ENCODE measurements at places on chromosomes 11 and 22. TPM values are rescaled to one million over a fixed set of nuclear protein-coding genes. Genes with fewer than 3 reads are reported as not detected.

CRY2 gene
- 19.7 TPM for total RNA-seq

TMPRSS4 gene
- not detected for total RNA-seq

SMTNL1 gene
- not detected for total RNA-seq

CD3E gene
- 436 TPM for total RNA-seq

EXPH5 gene
- total RNA-seq: 0.71 TPM

P2RY2 gene
- total RNA-seq: not detected

KRTAP5-7 gene
- total RNA-seq: not detected

LMNTD2 gene
- total RNA-seq: 0.71 TPM

PIK3IP1 gene
- total RNA-seq: 7.9 TPM

BBOX1 gene
- not detected for total RNA-seq

APOA5 gene
- not detected for total RNA-seq

PHF21A gene
- 17.6 TPM for total RNA-seq

LRRC56 gene
- total RNA-seq: 2.7 TPM

SHISAL1 gene
- total RNA-seq: not detected

IFITM10 gene
- 0.33 TPM for total RNA-seq

LMO1 gene
- total RNA-seq: not detected

CD3D gene
- total RNA-seq: 451 TPM

CADM1 gene
- total RNA-seq: 0.63 TPM

- DNase-seq: no peak
Measured at GRCh38 chr22:37169406-37169805, 18.6 kb downstream of the C1QTNF6 start.

- DNase-seq: no peak
Measured at GRCh38 chr11:66183494-66184048, 84.9 kb upstream of the RAB1B start.

GRCh38 chr11:65928667-65929066, 9.4 kb downstream of the DRAP1 start:
- DNase-seq: no peak

DNA sequence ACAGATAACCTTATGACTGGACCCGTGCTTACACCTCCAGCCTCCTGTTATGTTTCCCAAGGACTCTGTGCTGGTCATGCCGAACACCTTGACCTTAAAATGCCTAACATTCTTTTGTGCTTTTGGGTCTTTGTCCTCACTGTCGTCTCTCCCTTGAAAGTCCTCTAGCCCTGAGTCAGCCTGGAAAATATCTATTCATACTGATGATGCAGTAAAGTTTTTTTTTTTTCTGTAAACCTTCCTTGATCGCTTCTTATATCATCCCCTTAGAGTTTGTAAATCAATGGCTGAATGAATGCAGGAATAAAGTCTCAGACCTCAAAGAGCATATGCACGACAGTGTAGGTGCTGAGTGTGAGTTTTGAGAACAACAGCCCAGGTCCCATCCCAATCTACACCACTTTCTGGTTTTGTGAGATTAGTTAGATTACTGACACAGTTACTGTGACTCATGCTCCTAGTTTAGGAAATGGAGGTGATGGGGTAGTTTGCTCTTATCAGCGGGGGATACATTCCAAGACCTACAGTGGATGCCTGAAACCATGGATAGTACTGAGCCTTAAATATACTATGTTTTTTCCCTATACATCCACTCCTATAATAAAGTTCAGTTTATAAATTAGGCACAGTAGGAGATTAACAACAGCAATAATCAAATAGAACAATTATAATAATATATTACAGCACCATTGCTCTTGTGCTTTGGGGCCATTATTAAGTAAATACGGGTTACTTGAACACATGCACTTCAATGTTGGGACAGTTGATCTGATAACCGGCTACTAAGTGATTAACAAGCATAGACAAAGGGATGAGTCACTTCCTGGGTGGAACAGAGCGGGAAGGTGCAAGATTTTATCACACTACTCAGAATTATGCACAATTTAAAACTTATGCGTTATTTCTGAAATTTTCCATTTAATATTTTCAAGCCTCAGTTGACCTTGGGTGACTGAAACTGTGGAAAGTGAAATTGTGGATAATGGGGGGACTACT, 8.6 kb downstream of the TCN1 start:
- DNase-seq: no peak

GRCh38 chr11:31895926-31896325, 84.8 kb upstream of the PAX6 start:
- DNase-seq: no peak

GRCh38 chr11:18394928-18395734, 768 bp downstream of the LDHA start:
- peak; percentile 25 for DNase-seq

GRCh38 chr11:117747892-117748291, 49.1 kb downstream of the DSCAML1 start:
- no peak for DNase-seq

DNA sequence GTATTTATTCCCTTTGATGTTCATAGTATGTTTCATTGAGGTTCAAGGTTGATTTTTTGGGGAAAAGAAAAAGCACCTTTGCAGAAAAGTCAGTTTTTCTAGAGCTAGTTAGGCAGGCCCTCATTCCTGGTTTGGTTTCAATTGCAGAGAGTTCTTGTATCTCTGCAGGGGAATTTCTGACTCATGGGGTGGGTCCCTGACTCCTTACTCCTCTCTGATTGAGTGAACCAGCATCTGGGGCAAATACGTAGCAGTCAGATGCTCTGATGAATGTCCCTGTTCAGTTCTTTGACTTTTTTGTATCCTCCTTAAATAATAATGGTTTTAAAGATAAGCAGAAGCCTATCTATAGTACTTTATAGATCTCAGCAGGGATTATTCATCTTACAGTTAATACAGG, 7.7 kb upstream of the NCR3LG1 start:
- DNase-seq: peak; percentile 23

- DNase-seq: no peak
Measured at GRCh38 chr11:87743007-87743406, 432.2 kb downstream of the RAB38 start.

GRCh38 chr11:67525275-67525976, 2.2 kb upstream of the CABP2 start:
- DNase-seq: no peak

- DNase-seq: no peak
Measured at GRCh38 chr11:61256710-61257482, 15.9 kb downstream of the PGA5 start.

GRCh38 chr22:20752873-20753272, 21.0 kb upstream of the SERPIND1 start:
- DNase-seq: no peak

GRCh38 chr11:123137431-123138224, 57.4 kb downstream of the CLMP start:
- DNase-seq: no peak

GRCh38 chr11:105489446-105489845, 120.4 kb upstream of the GRIA4 start:
- DNase-seq: no peak

DNA sequence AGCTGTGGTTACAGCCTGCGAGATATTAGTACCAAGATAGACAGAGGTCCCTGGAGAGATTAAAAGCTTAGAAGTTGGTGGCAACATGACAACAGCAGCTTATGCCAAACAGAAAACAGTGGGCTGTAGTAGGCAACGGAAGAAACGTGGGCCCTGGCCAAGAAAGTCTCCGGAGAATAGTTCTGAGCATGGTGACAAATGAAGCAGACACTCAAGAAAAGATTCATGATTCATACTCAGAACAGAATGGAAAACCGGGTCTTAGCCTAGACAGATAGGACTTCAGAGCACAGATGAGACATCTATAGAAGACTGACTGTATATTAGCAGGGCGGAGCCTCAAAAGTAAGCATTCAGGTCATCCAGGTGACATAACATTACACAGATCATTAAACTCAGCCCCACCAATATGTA, 727.4 kb downstream of the ETS1 start:
- DNase-seq: no peak

GRCh38 chr22:33654173-33654895, 265.9 kb downstream of the LARGE1 start:
- DNase-seq: no peak

GRCh38 chr22:23752750-23753149, 1.5 kb downstream of the VPREB3 start:
- DNase-seq: no peak

- DNase-seq: no peak
Measured at GRCh38 chr11:109785714-109786113, 307.5 kb upstream of the ZC3H12C start.

DNA sequence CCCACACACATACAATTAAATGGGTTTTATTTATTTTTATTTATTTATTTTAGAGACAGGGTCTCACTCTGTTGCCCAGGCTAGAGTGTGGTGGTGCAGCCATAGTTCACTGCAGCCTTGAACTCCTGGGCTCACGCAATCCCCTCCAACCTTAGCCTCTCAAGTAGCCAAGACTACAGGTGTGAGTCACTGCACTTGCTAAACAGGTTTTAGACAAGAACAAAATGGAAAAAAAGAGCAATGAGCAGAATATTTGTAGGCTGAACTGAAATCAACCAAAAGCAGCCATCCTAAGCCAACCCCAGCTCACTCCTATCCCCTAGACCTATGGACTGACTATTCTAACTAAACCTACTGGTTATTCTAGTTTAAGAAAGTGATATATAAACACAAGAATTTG, 37.8 kb downstream of the MRE11 start:
- DNase-seq: no peak

DNA sequence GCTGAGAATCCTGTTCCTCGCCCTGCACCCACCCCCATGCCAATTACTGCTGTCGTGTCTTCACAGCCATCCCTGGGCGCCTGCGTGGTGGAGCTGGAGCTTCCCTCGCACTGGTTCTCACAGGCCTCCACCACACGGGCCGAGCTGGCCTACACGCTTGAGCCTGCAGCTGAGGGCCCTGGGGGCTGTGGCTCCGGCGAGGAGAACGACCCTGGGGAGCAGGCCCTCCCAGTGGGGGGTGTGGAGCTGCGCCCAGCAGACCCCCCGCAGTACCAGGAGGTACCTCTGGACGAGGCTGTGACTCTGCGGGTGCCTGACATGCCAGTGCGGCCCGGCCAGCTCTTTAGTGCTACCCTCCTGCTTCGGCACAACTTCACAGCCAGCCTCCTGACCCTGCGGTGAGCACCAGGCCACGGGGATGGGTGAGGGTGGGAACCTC, 4.3 kb downstream of the TMEM132A start:
- no peak for DNase-seq

DNA sequence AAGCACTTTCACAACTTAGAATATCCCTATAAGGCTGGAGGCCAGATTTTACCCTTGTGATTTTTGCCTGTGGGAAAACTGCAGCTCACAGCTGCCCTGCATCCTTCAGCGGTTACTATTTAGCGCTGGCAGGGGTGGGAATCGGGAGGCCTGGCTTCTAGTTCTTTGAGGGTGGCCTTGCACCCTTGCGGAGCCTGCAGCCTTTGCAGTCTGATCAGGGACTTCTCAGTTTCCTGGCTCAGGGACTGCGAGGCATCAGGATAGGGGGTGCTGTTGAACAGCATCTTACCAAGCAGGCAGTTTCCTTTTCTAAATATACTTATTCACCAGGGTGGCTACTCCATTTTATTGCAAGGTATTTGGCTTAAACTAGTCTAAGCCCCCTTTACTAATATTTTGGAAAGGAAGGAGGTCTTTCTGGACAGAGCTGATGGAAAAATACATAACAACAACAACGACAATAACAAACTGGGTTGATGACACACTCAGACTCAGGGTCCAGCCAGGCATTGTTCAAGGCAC, 2.9 kb upstream of the APOA1 start:
- DNase-seq: no peak

GRCh38 chr11:27873664-27874063, 173.4 kb upstream of the BDNF start:
- no peak for DNase-seq

DNA sequence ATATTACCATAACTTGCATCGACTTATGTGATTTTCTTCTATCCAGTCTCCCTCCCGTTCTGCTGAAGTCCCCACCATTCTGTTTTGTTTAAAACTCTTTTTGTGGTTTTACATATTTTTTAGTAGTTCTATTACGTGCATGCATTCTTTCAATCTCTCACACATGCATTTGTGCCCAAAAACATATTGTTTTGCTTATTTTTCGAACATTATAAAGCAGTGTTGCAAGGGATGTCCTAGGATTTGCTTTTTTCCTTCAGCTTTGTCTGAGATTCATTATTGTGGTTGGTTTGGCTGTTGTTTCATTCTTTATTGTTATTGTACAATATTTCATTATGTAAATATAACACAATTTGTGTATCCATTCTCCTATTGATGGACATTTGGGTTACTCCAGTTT, 235.7 kb downstream of the DYNC2H1 start:
- DNase-seq: no peak

- DNase-seq: no peak
Measured at GRCh38 chr11:65016705-65017104, 2.7 kb downstream of the ARL2 start.

DNA sequence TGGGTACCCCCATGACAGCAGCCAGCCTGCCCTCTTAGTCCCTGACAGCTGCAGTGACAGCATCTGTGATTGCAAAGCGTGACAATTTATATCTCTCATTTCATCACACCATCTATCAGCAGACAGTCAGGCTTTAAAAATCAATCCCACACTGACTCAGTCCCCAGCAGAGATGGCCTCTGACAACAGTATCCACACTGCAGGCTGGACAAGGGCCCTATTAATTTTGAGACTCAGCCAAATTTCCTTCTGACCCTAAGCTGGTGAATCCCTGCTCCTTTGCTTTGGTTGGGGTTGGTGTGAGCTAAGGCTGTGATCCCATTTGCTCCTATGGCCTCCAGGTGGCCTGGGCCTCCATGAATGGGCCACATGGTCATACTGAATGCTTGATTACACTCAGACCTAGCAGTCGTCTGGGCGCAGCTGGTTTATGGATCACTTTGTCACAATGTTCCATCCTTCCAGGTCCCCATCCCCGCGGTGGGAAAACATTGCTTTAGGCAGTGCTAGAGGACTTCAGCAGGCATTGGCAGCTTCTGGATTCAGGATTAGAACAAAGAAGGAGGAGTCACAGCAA, 68.2 kb upstream of the B3GAT1 start:
- no peak for DNase-seq

DNA sequence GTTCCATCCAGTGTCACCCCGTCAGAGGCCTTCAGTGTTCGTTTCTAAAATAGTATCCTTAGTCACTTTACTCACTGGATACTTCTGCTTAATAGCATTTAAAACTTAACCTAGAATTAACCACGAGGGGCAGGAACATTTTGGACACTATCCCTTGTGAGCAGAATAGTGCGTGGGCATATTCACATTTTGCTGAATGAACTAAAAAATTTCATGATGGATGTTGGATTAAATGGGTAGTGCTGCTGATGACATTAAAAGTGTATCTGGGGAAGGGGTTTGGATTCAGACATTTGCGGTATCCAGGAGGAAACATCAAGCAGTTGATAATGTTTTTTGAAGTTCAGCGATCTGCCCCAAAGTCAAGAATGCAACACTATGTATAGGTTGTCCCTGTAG, 750 bp upstream of the NAT10 start:
- DNase-seq: no peak

DNA sequence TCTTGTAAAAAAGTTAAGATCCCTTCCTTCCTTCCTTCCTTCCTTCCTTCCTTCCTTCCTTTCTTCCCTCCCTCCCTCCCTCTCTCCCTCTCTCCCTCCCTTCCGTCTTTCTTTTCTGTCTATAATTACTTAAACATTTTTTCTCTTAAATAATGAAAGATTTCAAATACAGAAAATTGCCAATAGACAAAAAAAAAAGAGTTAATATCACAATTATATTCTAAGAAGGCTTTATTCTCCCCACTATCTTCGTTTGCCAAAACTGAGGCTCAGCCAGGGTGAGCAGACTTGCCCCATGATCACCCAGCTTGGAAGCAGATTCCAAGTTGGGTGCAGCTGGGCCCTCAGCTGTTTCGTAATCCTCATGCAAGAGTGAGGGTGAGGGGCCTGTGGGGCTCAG, 327 bp upstream of the CACNA1I start:
- DNase-seq: no peak

- DNase-seq: no peak
Measured at GRCh38 chr11:70531281-70532065, 133.1 kb downstream of the CTTN start.

GRCh38 chr11:30045921-30046577, 29.2 kb upstream of the KCNA4 start:
- no peak for DNase-seq

Measured in activated T-cell treated with anti-CD3 and anti-CD28 coated beads, Interleukin-2, amount 50 U/mL, for 4 hours (primary cell).